SW480 (cell line): ENCODE measurements at places on chromosomes 6 and 20.

DNA sequence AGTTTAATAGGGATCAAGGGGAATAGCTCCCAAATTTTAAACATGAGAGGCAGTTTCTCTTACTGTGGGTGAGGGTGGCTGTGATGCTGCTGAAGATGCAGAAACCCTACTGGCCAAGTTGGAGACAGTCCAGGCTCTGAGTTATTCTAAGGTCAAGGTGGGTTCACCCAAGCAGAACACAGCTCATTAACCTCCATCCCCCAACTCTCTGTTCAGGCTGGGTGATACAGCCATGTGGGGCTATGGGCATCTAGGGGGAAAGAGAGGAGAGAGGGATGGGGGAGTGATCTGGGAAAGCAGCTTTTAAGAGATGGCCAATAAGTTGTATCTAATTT, 18.9 kb upstream of the TRAM2 start:
- DNase-seq, result no peak

GRCh38 chr6:168949981-168950857, 303.4 kb downstream of the THBS2 start:
- DNase-seq, result no peak

DNA sequence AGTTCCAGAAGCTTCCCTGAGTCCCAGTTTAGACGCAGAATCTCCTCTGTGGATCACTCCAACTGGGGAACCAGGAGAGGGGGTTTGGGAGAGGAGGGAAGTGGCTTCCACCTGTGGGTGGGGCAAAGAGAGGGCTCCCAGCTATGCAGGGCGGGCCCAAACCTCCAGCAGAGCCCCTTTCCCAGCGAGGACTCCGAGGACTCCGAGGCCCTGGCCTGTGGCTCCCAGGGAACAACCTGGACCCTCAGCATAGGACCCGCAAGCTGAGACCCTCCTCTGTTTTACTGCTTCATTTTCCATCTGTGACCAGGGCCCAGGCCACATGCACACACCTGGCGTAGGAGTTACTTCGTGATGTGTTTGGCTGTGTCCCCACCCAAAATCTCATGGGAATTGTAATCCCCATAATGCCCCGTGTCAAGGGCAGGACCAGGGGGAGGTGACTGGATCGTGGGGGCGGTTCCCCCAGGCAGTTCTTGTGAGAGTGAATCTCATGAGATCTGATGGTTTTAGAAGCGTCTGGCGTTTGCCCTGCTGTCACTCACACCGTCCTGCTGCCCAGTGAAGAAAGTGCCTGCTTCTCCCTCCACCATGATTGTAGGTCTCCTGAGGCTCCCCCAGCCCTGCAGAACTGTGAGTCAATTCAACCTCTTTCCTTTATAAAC, 27.9 kb downstream of the NTSR1 start:
- DNase-seq, result peak; percentile 96

DNA sequence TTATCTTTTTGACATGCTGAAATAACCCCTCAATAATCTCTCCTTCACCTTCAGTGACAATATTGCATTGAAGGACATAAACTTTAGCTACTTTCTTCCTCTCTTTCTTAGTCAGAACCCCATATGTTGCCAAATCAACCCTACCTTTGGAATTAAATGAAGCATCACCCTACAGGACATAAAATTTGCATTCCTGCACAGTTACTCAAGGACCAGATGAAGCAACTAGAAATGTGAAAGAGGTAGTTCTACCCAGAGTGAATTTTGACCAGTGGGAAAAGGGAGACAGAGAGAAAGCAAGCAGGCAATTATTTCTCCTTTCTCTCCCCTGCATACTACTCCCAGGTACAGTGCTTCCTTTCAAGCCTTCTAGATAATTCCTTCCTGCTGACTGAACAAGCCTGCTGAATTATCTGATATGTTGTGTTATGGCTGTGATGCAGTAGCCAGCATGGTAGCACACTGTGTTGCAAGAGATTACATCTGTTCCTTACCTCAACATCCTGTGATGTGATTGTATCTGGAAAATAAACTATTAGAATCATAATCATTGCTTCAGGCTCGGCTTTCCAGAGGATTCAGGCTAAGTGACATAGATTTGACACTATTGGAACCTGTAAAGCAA, 16.6 kb downstream of the TENT5A start:
- DNase-seq, result no peak

- no peak for DNase-seq
These were observed 286.2 kb downstream of the FARS2 start for GRCh38 chr6:5547556-5547955.

DNA sequence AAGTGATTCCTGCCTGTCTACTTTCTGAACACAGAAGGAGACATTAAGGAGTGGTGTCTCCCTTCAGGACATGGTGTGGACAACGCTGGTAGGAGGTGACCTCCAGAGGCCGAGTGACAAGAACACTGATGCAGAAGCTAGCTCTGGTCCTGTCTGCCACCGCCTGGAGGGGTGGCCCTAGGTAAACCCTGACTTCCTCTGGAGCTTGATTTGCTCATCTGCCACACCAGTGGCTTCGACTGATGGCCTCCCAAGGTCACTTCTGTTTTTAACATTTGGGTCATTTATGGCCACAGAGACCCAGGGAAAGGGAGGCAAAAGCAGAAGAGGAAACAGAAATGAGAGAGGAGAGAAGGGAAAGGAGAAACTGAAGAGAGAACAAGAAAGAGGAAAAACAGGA, 49.4 kb upstream of the SLC22A23 start:
- DNase-seq, result no peak

- no peak for DNase-seq
These were observed 66.5 kb downstream of the EPM2A start for GRCh38 chr6:145668844-145669243.

GRCh38 chr6:11931296-11932035, 80.6 kb upstream of the HIVEP1 start:
- no peak for DNase-seq

GRCh38 chr6:160258346-160259142, at the start of gene SLC22A2:
SLC22A2 (minus strand) TSS chr6:160258821; CDS start chr6:160258757, 64 bp downstream.
- DNase-seq, result no peak

DNA sequence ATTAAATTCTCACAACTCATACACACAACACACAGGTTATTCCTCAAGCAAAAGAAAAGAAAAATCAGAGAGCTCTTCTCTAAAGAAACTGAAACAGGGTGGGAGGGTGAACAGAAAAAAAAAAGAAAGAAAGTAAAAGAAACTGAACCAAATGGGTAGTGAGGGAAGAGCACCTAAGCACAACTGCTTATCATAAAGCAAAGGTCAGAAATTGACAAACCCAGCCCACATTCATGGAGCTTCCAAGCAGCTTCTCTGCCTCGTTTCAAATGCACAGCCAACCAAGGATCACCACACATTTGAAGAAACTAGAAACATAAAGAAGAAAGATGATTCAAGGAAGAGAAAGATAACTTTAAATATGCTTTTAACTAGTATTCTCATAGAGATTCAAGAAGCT, 90.5 kb downstream of the RNGTT start:
- DNase-seq, result no peak

DNA sequence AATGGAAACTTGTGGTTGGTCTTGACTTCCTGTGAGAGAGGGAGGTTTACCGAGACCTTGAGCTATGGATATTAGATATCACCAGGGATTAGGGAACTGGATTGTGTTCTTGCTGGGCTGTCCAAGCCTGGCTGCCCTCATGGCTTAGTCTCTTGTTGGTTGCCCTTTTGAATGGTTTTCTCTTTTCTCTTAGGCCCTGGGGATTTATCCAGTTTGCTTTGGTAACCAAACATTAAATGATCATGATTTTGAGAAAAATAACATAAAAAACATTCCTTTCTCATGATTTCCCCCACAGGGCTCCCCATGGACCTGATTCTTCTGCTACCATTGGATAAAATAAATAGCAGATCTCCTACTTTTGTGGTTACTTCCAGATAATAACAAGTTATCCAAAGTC, 306.4 kb upstream of the RNF217 start:
- DNase-seq, result no peak

GRCh38 chr20:19524691-19525090, 233.4 kb upstream of the RIN2 start:
- no peak for DNase-seq

DNA sequence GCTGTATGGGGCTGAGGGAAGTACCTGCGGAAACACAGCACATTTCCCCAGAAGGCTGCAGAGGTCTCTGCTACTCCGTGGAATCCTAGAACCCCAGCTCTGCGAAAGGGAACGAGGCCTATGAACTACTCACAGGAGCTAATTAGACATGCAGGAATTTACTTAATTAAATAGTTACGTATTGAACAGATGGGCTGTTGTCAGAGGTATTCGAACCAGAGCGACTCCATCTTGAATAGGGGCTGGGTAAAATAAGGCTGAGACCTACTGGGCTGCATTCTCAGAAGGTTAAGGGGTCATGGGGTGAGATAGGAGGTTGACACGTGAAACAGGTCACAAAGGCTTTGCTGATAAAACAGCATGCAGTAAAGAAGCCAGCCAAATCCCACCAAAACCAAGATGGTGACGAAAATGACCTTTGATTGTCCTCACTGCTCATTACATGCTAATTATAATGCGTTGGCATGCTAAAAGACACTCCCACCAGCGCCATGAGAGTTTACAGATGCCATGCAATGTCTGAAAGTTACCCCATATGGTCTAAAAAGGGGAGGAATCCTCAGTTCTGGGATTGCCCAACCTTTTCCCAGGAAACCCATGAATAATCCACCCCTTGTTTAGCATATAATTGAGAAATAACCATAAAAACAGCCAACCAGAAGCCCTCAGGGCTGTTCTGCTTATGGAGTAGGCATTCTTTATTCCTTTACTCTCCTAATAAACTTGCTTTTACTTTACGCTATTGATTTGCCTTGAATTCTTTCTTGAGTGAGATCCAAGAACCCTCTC, 14.7 kb upstream of the SSTR4 start:
- DNase-seq, result no peak

GRCh38 chr6:144712541-144712940, 427.4 kb downstream of the UTRN start:
- no peak for DNase-seq
